GM19239 (cell line): ENCODE measurements at places on chromosomes 12 and 14.

GRCh38 chr12:47554046-47554653, 151.7 kb downstream of the RPAP3 start:
- no peak for DNase-seq

DNA sequence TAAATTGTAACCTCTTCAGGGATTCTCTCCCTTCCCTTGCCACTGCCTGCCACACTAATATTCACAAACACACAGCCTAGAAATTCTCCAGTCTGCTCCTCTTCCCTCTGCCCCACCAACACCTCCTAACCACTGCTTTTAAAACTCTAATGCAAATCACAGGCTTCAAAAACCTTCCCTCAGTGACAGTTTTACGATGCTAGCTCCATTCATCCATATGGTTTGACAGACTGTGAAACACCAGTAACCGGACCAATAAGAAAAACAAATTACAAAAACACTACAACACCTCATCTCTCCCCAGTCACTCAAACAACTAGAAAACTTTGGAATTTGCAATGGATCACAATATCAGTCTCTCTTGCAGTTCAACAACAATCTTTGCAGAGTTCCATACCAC, 5.7 kb downstream of the DPF3 start:
- DNase-seq = no peak

GRCh38 chr14:23153851-23154796, 29.3 kb downstream of the SLC7A8 start:
- no peak for DNase-seq

DNA sequence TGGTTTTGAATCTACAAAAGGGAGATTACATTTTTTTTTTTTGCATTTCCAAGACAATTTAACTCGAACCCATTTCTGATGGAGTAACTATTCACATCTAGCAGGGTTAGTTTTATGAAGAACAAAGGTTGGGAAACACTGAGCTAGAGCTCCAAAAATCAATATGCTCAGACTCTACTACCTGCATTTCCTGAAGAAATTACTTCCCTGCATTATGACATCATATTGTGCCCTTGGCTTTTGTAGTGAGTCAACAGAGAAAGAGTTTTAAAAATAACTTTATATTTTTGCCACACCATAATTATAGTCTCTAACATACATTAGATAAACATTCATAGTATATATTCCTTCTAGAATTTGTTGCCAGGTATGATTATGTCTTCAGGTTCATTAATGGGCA, 14.8 kb downstream of the GRIP1 start:
- DNase-seq = no peak

DNA sequence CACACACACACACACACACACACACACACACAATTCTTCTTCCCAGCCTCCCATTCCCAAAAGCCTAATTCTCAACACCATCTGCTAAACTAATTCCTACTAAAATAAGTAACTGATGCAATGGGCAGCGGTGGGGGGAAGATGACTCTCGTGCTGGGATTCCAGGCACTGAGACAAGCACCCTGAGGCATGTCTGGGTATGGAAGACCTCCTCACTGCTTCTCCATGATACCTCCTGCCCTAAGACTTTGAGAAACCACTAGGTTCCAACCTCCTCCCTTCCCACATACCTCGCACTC, 789 bp upstream of the VWF start:
- no peak for DNase-seq

- DNase-seq = no peak
Measured at GRCh38 chr12:9699269-9699897, 29.9 kb downstream of the CLEC2D start.

DNA sequence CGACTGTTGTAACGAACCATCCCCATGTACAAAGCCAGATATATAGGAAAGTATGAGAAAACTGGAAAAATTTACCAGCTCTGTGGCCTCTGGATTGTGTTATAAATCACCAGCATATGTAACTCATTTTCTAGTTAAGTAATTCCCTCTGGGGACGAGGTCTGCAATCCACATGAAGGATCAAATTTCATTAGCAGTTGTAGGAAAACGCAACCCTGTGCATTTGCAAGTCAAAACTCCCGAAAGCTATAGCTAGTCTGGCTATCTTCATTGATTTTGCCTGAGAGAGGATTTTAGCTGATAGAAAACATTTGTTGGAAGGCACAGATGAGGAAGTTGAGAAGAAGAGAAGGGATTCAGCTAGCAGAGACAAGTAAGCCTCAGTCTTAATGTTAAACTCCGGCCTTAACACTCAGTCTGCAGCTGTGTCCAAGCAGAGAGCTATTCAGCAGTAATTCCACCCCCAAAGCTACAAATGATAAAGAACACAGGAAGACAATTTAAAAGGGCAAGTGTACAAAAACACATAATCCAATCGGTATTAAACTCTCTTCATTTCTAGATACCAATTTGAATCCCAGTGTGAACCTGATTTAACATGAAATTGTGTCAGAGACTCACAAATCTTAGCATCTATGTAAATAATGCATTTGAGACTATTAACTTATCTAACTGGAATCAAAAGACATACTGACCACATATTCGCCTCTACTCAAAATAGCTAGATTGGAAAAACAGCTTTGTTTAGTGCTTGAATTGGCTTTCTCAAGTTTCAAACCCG, 54.2 kb upstream of the CERS5 start:
- DNase-seq = no peak

DNA sequence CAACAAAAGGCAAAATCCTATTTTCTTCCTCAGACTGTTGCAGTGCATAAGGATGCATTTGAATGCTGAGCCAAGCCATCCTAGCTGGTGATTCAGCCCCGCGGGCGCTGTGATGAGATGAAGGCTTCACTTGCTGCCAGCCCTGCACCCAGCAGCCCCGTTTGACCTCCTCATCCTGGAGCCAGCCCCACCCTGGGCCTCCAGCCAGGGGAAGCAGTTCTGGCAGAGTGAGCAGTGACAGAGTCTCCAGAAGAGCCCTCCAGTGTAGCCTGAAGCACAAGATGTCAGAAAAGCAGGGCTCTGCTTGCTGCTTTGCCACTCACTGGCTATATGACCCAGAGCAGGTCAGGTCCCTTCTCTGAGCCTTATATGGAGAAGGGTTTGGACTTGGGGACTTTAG, 96.2 kb upstream of the HSPB8 start:
- no peak for DNase-seq

GRCh38 chr12:132432126-132432705, 57.7 kb upstream of the FBRSL1 start:
- no peak for DNase-seq

DNA sequence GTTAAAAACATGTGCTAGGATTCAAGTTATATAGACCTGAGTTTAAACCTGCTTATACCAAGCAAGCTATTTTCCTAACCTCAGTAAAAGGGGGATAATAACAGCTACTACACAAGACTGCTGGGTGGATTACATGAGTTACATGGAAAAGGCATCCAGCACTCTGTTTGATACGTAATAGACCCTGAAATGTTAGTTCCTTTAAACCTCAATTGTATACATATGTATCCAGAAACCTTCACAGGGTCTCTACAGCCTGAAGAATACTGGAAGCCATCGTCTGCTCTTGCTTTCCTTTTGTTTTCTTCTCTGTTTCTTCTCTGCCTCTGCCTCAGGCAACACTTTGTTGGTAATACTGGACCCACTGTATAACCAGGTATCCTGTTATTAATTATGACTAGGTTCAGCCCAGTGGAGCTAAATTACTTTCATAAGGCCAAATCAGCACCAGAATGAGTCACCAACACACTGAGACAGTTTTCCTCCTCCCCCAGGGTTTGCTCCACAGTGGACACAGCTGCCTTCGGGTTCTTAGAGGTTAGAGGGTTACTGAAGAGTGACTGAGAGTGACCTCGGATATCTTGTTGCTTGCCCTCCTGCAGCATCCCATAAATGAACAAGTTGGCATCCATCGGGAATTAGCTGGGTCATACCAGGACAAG, 127.1 kb downstream of the CAPZA3 start:
- DNase-seq = no peak

DNA sequence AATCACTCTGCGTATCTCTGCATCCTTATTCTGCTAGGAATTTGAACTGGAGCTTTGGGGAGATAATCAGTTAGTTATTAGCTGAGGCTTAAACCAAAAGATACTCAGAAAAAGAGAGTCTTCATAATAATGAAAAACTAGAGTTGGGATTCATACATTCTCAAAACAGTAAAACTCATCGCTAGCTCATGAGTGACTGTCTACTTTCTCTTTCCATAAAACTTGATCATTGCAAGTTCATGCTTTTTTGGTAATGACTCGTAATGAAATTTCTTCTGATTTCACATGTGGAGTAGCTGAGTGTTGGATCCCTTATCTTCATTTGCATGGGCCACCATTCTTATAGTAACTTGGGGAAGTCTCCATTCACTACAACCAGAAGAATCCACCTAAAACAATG, 397.7 kb downstream of the PDZRN4 start:
- DNase-seq = no peak

- no peak for DNase-seq
Measured at GRCh38 chr14:104398656-104399055, 180.9 kb upstream of the C14orf180 start.

DNA sequence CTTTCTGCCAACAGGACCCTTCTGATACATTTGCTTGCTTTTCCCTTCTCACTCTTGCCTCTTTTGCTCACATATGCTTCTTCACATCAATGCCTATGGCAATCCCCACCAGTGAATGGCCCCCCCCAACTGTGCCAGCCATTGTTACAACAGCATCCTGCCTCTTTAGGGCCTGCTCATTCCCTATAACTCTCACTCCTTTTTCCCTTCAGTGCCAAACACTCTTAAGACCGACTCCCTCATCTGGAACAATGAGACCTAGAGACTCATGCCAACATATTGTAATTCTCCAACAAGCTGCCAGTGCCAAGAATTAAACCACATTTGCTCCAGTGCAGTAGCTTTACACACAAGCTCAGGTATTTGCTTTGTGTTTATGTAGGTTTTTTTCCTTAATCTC, 189.0 kb downstream of the SOX5 start:
- no peak for DNase-seq

- no peak for DNase-seq
Measured at GRCh38 chr12:47751561-47751960, 7.1 kb downstream of the RAPGEF3 start.

DNA sequence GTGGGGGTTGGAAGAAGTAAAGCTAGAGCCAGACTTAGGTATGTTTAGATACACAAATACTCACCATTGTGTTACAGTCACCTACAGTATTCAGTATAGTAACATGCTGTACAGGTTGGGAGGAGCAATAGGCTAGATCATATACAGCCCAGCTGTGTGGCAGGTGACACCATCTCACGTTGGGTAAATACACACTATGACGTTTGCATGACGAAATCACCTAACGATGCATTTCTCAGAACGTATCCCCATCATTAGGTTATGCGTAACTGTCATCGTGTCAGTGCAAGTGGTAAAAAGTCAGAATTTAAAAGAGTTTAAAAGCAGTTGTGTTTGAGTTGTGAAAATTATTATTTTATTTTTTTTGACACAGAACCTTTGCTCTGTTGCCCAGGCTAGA, 167.1 kb downstream of the APAF1 start:
- no peak for DNase-seq

- DNase-seq = no peak
Measured at GRCh38 chr14:45558183-45558582, 305.2 kb upstream of the MIS18BP1 start.

- no peak for DNase-seq
Measured at GRCh38 chr14:76962303-76962660, 66.2 kb downstream of the IRF2BPL start.

DNA sequence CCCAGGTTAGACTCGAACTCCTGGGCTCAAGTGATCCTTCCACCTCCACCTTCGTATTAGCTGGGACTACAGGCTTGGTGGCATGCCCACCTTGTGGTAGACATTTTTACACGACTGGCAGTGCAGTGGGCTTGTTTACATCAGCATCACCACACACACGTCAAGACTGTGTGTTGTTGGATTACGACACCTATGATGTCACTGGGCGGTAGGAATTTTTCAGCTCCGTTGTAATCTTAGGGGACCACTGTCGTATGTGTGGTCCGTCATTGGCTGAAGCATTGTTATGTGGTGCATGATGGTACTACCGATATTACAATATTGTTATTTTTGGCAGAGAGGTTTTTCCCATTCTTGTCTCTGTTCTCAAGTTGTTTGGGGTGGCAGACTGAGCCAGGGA, 50.7 kb downstream of the TSPAN9 start:
- DNase-seq = no peak

- no peak for DNase-seq
Measured at GRCh38 chr12:27257104-27257843, 13.2 kb downstream of the STK38L start.

DNA sequence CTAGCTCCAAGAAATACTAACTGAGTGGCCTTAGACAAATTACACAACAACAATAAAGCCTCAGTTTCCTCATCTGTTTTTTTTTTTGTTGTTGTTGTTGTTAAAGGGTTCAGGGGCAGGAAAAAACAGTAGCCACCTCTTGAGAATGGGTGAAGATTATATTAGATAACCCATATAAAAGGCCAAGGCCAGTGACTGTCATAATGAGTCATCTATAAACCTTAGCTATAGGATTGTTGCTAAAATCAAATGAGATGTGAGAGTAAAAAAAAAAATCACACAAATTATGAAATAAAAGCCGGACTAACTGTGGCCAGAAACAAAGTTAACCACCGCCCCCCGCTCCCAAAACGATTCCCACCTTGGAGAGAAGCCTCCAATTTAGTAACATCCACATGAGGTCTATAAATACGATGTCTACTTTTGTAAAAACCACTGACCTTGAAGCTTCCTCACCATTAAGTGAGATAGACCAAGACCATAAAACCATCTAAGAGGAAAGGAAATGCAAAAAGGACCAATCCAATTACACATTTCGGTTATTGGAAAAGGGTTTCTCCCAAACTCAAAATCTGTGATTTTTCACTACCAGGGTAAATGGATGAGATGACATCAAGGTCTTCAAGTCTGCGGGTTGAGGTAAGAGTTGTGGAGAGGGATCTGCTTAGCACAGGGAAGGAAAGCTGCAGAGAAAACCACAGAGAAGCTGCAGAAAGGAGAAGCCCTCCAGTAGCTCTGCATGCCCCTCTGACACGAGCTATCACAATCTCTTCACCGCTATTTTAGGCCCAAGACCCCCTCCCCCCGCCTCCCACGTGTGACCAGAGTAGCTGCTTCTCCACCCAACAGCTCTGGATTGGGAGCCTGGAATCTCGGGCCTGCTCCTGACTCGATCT, 1.0 kb downstream of the NAA25 start:
- peak; percentile 14 for DNase-seq

GRCh38 chr12:96323906-96324305, 76.3 kb downstream of the CDK17 start:
- DNase-seq = no peak

- DNase-seq = no peak
Measured at GRCh38 chr12:2265461-2266167, 212.8 kb downstream of the CACNA1C start.
